ENCODE measurements at places on chromosomes 6 and 20.

DNA sequence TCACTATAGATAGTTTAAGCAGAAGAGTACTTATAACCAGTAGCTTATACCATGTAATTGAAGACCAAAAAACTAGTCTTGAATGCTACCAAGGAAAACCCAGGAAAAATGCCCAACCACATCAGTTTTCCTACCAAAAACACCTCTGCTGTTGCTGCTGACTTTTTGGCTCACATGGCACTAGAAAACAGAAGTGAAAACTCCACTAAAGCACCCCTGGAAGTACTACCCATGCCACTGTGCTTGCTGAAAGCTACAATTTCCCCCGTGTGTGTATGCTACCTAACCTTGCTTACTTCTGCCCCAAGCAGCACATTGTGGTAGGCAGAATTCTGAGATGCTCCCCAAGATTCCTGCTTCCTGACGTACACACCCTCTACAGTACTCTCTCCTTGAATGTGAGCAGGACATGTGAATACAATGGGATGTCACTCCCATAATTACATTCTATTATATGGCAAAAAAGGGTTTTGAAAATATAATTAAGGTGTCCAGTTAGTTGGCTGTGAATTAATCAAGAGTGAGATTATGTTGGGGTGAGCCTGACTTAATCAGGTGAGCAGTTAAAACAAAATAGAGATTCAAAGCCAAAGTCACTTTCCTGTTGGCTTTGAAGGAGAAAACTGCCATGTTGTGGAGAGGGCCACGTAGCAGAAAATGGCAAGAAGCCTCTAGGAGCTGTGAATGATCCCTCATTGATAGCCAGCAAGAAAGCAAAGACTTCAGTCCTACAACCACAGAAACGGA lies 209.8 kb upstream of the MARCKS start:
- no peak for DNase-seq

DNA sequence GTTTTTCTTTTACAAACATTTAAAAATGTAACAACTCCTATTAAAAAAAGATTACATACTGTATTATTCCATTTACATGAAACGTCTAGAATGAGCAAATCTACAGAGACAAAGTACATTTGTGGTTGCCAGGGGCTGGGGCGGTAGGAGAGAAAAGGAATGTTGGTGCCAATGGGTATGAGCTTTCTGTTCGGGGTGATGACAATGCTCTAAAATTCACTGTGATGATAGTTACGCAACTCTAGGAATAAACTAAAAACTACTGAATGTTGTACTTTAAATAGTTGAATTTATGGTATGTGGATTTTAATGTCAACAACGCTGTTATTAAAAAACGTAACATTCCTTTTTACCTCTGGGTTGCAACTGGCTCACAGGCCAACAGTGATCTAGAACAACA lies 211.1 kb downstream of the GMDS start:
- DNase-seq = no peak

- no peak for DNase-seq
Observed at GRCh38 chr20:48832405-48832730, 4.6 kb upstream of the PREX1 start.

GRCh38 chr20:1308067-1308701 lies 20.8 kb downstream of the SDCBP2 start:
- no peak for DNase-seq

GRCh38 chr6:106159531-106159940 lies 73.4 kb downstream of the PRDM1 start:
- DNase-seq = no peak

DNA sequence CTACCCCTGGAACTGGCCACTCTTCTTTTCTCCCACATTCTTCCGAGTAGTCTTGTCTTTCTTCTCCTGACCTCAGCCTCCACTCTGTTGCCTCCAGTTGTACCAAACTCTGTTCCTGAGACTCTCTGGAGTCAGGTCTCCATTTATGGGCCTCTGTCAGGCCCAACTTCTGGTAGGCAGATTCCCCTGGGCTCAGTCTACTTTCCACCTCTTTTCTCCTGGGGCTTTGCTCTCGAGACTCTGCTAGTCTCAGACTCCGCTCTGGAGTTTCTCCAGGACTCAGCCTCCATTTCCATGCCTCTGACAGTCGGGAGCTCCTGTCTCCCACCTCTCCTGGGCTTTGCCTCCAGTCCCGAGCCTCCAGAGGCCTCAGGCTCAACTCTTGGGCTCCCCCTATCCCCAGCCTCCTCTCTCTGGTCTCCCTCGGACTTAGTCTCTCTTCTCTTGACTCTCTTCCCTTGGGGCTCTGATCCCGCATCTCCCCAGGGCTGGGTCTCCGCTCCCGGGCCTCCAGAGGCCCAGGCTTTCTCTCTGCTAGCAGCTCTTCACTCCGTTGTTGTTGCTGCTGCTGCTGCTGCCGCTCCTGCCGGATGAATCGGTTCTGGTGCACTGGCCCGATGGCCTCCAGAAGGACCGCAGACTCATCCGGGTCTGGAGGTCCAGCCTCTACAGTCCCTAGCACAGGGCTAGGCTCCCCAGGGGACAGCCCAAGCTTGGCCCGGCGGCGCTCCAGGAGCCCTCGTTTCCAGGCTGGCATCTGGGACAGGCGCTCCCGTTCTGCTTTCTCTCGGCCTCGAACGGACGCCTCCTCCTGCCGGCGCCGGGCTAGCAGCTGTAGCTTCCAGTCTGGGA lies 1.1 kb downstream of the PPP1R18 start:
- no peak for DNase-seq

DNA sequence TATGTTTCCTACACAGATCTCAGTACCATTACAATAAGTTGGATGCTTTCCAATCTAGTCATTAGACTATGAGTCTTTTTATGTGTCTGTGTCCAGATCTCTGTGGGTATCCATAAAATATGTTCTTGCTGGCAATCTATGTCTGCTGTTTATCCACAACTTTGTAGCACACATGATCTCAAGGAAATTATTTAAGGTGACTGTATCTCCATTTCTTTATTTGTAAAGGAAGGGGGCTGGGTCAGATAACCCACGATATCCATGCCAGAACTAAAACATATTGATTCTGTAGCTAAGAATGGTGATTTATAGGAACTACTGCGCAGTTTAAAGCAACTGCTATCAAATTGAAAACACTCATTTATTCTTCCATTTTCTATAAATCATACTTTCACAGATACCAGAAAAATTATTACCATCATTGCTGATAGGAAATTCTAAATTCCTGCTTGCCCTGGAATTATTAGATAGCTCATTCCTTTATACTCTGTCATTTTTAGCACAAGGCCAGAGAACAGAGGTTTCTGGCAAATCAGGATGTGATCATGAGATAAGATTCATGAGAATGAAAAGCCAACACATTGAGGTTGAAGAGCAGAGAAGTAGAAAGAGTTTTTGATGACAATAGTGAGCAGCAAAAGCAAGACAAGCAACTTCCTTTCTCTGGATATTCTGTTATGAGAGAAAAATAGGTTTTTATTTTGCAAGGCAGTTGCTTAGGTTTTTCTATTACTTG lies 851.4 kb upstream of the CITED2 start:
- DNase-seq = no peak

GRCh38 chr6:4474810-4475209 lies 301.4 kb upstream of the CDYL start:
- DNase-seq = no peak

- DNase-seq = no peak
Observed at GRCh38 chr6:112066606-112067005, 12.7 kb downstream of the CCN6 start.

- DNase-seq = no peak
Observed at GRCh38 chr6:48568856-48569255, 457.9 kb upstream of the PTCHD4 start.

DNA sequence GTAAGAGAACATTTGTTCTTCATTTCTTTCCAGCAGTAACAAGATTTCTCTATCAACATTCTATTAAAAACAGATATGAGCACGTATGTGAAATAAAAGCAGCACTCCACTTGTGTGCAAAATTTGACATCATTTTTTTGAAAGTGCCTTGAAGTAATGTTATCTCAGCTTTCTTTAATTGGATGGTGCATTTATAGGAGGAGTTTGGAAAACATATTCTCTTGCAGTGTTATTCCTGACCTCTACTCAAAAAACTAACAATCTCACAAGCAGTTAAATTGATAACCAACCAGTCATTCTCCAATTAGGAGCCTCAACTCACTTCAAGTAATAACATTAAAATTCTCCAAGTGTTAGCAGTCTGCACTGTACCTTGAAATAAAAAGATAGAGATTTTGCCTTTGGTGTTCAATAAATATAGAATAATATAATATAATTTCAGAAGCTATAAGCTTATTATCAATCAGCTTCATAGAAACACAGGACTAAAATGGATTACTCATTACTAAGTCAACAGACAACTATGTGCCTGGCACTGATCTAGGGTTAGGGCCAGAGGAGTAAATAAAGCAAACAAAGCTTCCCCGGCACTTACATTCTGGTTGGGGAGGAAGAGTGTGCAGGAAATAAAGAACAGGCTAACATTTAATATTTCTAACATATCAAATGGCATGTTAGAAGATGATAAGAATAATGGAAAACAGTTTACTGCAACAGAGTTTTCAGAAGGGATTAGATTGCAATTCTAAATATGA lies 149.0 kb upstream of the SGK1 start:
- peak; percentile 4 for DNase-seq

DNA sequence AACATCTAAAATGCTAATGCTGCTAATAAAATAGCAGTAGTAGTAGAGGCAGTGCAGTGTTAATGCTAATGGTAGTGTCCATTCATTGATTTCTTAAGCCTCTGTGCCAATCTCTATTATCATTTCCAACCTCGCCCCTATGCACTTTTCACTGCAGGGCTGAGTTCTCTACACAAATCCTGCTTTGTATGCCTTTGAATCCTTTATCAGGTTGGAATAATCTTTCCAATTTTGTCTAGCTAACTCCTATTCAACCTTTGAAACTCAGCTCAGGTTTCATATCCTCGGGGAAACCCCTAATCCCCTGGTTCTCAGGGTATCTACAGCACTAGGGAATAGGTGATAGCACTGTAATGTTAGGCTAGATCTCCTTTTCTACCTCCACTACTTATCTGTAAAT lies 284.0 kb upstream of the RUNX2 start:
- DNase-seq = no peak

GRCh38 chr6:109998159-109998785 lies 20.2 kb downstream of the GPR6 start:
- DNase-seq = no peak

- DNase-seq = no peak
Observed at GRCh38 chr6:133392015-133392414, 150.9 kb downstream of the EYA4 start.

- peak; percentile 71 for DNase-seq
Observed at GRCh38 chr20:22339091-22339881, 245.1 kb downstream of the FOXA2 start.

DNA sequence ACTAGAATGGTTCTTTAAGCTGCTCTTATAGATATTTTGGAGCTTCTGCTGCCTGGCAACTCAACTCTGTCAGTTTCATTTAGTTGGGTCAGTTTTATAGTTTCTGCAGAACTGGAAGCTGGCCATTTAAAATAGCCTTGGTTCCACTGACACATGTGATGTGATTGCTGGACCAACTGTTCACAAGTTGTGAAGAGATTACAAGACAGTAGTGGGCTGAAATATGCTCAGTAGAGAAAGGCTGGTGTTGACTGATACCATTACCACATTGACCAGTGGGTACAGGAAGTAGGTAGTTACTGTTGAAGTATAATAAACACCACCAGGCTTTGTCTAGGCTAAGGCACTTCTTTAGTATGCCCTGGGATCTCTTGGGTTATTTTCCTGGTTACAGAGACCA lies 39.0 kb downstream of the BCKDHB start:
- no peak for DNase-seq

DNA sequence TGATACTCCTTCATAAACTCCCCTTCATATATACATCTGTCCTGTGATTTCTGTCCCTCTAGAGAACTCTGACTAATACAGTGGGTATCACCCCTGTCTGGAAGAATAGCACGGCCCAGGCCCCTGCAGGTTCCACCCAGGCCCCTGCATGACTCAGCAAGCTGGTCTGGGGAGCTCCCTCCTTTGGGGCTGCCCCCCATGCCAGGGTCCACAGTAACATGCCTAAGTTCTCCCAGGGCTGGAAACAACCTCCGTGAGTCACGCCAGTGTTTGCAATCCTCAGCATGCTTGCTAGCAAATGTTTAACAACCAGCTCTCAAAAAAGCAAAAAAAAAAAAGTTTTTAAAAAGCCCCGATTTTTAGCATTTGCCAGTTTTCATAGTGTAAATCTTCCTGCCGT lies 134.3 kb upstream of the CDH4 start:
- DNase-seq = no peak

DNA sequence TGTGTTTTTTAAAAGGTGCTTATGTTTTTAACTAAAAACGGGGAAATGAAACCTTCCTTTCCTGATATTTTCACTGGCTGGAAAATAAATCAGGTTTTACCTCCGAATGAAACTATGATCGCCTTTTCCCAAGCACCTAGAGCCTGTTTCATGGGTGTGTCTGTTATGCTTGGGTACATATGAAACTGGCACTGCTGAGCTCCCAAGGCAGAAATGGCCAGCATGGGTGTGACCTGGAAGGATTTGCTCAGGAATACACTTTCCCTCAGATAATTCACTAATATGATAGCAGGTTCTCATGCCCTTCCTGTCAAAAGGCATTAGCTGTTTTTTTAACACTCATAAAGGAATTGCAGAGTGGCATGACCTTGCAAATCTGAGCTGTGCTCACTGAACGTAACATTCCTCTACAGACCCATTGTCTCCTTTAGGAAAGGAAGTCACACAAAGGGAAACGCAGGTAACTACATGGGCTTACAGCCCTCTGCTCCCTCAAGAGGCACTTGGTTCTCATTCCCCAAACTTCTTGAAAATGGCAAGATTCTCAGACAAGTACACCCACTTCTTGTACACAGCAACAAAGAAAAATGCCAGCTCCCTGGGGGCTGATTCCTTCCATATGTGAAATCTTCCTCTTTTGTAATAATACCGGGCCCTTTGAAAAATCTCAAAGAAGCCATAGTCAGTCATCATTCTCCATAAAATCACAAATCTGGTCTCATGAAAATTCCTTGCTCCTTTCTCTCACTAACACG lies 72.7 kb downstream of the METTL24 start:
- no peak for DNase-seq

DNA sequence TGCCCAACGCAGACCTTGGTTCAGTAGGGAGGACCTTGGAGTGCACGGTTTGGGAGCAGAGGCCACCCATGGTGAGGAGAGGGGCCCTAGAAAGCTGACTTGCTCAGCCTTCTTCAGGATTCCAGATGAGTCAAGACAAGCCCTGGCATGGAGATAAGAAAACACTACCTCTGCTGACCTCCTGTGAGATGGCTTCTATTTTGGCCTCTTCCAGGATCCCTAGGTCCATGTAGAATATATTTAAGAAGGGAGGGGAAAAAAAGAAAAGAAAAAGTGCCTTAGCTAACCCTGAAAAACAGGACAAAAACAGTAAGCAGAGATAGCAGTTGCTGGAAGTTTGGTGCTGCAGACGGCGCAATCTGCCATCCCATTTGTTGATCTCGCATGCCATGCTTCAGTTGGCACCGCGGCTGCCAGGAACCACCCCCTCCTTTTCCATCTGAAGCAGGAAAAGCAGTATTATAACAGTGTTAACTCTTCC lies 100.0 kb downstream of the ARMC2 start:
- DNase-seq = peak; percentile 78
